H4 (cell line): ENCODE measurements at places on chromosomes 13 and 19. TPM values are rescaled to one million over a fixed set of nuclear protein-coding genes. Genes with fewer than 3 reads are reported as not detected.

Gene ADGRE3
- not detected in 2 replicates for total RNA-seq

Gene PTGIR
- 0.06 and 0.08 TPM in 2 replicates for total RNA-seq

Gene FCGBP
- 0.64 and 0.99 TPM in 2 replicates for total RNA-seq

Gene FUT2
- total RNA-seq: not detected in 2 replicates

Gene SIRT2
- 64.6 and 74.6 TPM in 2 replicates for total RNA-seq

DNA sequence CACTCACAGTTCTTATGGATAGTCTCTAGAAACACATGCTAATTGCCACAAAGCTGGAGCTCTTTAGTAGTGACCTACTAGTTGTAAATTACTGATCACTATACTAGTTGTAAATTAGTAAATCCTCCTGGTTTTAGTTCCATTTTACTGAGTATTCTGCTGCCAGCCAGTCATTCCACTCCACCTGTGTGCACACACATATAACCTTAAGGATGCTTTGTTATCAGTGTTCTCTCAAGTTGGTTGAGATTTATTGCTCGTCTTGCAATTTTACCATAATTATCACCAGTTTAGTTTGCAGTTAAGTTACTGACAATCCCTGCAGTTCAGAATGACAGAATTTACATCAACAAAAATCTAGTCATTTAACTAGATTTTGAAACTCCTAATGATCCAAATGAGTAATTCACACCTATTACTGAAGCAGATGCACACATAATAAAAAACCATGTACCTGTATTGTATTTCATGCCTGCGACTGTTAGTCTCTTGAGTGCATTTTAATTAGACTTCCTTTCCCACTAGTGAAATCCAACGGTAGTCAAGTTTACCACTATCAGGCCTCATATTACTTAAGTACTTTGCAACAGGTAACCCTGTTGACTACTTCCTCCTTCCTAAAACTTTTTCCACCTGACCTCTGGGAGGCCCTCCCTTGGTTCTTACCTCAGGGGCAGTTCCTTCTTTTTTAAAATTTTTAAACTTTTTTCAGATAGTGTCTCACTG is 7.6 kb downstream of the TPT1 start:
- no peak for DNase-seq

DNA sequence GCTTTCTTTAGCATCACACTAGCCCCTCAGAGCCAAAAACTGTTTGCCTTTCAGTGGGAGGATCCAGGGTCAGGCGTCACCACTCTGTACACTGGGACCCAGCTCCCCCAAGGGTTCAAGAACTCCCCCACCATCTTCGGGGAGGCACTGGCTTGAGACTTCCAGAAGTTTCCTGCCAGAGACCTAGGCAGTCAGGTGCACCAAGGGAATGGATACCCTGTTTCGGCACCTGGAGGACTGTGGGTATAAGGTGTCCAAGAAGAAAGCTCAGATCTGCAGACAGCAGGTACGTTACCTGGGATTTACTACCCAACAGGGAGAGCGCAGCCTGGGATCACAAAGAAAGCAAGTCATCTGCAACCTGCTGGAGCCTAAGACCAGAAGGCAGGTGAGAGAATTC is 603.0 kb downstream of the UQCRFS1 start:
- no peak for DNase-seq

DNA sequence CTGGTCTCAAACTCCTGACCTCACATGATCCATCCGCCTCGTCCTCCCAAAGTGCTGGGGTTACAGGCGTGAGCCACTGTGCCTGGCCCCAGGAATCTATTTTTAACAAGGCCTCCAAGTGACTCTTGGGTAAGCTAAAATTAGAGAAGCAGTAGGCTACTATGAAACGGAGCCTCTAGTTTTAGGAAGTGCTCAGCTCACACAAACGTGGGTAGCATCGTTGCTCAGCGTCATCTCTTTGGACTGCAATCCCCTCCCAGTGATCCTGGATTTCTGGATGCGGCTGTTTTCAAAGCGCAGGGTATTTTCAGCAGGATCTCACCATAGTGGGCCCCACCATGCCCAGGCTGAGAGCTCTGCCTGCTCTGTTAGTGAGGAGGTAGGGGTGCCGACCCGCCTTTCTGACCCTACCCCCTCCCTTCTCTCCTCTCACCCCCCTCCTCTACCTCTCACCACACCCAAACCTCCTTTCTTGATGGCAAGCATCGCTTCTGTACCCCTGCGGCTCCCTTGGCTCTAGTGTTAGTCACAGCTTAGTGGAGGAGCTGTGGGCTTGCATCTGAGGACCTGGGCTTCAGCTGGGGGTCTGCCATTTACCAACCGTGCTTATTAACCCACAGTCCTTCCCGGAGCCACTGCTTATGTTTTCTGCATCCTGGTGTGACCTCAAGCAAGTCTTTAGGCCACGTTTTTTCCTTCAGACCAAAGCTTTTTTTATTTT is 34.2 kb downstream of the GJA3 start:
- DNase-seq: no peak

DNA sequence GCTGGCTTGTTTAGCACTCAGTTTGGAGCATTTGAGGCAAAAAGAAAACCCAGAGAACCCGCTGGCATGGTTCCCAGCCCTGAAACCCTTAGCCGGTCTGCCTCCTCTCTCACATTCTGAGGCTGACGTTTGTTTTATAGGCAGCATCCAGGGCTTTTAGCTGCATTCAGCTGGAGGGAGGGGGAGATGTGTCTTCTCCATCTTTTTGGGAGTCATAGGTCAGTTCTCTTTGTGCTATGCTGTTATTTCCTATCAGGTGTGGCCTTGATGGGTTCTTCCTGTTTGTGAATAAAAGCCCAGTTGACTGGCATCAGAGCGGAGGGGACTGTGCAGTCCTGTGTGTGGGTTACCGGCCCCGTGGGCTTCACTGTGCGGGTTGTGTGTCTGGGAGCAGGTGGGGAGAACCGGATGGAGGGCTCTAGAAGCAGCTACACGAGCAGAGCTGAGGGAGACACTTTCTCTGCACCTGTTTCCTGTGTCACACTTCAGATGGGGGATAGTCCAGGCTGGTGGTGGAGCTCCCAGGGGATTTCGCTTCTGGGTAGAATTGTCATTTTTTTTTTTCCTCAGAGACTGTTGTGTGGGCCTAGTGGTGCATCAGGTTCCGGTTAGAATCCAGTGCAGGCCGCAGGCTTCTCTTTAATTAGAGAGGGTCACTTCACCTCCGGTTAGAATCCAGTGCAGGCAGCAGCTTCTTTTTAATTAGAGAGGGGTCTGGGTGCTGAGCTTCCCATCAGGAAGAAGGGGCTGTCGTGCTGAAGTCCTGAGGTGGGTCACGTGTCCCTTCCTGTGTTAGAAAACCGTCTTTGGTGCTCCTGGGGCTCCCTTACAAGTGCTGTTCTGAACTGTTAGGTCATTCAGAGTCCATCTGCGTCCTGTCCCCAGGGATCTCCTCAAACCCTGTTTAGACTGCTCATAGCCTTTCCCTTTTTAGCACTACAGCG is 69.6 kb downstream of the ARHGEF7 start:
- DNase-seq: no peak

GRCh38 chr13:111270126-111270525 is 50.3 kb upstream of the TEX29 start:
- DNase-seq: no peak

DNA sequence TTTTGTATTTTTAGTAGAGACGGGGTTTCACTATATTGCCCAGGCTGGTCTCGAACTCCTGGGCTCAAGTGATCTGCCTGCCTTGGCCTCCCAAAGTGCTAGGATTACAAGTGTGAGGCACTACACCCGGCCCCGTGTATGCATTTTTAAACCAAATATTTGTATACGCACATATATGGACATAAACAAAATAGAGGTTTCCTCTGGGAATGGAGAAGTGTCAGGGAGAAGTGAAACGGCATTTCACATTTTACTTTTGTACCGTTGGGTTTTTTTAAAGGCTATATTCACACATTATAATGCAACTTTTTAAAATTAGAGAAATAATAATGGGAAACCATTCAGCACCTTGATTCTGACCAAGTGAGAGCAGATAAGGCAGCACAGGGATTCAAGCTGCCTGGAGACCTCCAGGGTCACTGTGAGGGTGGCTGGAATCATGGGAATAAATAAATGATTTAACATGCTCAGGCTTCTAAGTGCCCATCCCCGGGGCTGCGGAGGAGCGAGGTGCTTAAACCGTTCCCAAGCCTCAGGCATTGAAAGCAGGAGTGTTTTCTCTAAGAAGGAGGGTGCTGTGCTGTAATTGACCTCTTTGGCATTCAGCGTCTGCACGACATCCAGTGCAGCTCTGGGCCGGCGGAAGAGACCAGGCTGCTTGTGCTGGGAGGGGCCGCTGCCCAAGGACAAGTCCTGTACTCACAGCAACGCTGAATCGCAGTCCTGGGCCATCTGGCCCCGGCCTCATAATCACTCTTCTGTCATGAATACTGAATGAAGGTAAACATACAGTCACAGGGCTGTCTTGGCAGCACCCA is 24.7 kb downstream of the GPR42 start:
- no peak for DNase-seq

DNA sequence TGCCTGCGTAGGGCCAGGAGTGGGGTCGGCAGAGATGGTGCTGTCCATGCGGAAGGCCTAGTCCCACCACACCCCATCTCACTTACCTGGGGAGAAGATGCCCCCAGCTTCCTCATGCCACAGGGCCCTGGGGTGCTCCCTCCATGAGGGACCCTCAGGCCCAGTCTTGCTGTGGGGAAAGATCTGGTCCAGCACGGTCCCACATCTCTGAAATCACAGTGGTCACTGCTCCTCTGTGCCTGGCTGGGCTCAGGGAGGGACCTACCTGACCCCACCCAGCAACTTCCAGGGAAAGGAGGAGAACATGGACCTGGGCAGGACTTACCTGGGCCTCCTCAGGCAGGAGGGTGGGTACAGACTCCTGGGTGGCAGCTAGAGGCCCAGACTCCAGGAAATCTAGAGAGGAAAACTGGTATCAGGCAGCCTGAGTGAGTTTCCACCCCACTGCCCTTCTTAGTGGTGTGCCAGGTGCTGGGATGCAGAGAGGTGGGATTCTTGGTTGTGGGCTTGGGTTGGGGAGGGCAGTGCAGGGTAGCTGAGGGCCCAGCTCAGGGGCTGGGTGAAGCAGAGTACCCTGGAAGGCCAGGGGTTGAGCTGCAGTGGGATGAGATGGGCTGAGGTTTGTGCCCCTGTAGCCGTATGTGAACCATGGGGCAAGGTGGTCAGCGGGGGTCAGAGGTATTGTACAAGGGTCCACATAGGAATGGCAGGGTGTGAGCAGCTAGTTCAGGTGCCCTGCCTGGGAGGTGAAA is 3.8 kb downstream of the MZF1 start:
- DNase-seq: no peak

DNA sequence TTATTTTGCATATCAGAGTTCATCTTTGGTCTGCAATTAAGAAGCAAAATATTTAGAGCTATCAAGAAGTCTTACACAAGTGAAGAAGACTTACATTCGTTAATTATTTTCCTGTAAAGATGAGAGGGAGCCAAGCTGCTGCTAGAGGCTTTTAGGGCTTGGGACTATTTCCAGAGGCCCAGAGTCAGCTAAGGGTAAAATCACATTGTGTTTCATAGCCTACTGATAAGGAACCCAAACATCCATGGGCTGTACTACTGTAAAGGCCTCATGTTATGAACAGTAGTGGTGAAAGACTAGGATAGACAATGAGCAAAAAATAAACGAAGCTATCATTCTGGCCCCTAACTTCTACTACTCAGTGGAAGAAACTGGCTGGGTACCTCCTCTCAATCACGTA is 10.9 kb upstream of the TEX30 start:
- no peak for DNase-seq

DNA sequence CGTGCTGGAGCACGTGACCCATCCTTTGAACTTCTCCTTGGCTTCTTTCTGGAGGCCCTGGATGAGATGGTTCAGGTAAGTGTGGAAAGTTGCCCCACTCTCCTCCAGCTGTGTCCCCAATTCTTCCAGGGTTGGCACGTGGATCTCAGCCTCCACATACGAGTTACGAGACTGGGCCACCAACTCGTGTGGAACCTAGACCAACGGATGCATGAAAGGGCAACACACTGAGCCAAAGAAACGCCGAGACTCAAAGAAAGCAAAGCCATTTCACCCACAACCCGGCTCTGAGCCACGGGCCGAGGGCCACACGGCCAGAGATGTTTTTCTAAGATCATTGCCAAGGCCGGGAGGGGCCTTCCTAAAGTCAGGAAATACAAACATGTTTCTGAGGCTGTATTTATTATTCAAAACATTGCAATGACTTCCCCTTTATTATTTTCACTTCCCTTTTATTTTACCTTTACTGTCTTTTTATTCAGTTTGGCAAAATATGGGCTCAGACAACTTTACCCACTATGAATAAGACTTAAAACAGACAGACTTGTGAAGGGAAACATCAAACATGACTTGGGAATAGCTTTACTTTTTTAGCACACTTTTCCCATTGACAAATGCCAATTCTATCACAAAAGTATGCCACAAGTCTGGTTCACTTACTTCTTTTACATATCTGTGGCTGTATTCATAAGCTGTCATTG is 94.6 kb downstream of the KL start:
- DNase-seq: no peak

GRCh38 chr19:32876236-32876918 is 6.8 kb upstream of the SLC7A9 start:
- no peak for DNase-seq

- DNase-seq: no peak
These were observed 65.7 kb upstream of the C13orf46 start for GRCh38 chr13:114039471-114040141.

- DNase-seq: no peak
These were observed 105.6 kb downstream of the SPRY2 start for GRCh38 chr13:80235166-80235966.

GRCh38 chr19:11295665-11296245 is at the start of gene TSPAN16:
TSS of gene TSPAN16 (plus strand) at chr19:11296160. CDS start at chr19:11296298, 138 bp downstream.
- no peak for DNase-seq

DNA sequence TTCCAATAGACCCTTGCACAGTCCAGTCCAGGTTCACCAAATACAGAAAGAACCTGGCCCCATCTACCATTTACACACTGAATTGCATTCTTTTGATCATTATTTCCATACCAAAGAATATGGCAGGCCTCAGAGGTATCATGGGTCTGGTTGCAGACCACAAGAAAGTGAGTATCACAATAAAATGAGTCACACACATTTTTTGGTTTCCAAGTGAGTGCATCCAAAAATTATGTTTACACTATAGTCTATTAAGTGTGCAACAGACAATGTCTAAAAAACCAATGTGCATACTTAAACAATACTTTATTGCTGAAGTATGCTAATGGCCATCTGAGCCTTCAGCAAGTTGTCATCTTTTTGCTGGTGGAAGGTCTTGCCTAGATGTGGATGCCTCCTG is 105.3 kb downstream of the SPACA7 start:
- DNase-seq: no peak
